Large intestine (tissue), 12 donors: ENCODE measurements at places on chromosomes 4 and X. TPM values are rescaled to one million over a fixed set of nuclear protein-coding genes. Genes with fewer than 3 reads are reported as not detected.

DNA sequence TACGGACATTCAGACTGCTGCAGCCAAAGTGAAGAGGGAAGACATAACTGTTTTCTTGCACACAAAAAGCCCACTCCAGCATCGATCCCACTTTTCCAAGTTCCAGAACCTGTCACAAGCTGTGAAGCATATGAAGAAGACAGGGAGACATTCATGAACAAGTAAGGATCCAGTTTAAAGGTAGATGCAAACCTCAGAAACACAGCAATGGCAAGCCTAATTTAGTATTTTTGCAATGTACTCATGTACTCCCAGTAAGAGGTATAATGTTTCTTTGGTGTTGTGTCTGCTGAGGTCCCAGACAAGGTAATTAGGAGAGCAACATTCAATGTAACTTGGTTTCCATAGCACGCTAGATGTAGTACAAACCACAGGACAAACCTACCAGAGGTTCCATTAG lies 4.6 kb downstream of the AFP start:
- no peak for DNase-seq

- no peak for DNase-seq
These were observed 48.6 kb downstream of the ACOX3 start for GRCh38 chr4:8391972-8392371.

- DNase-seq = no peak
These were observed 71.7 kb upstream of the S100G start for GRCh38 chrX:16578218-16578617.

Gene SHROOM3
- 27.8 TPM for polyA plus RNA-seq
